NCI-H1417 treated with DMSO at 0.1 percent for 48 hours (cell line): ENCODE measurements at places on chromosomes 2 and 18.

GRCh38 chr2:8376603-8377410, 305.0 kb upstream of the ID2 start:
- no peak for DNase-seq

DNA sequence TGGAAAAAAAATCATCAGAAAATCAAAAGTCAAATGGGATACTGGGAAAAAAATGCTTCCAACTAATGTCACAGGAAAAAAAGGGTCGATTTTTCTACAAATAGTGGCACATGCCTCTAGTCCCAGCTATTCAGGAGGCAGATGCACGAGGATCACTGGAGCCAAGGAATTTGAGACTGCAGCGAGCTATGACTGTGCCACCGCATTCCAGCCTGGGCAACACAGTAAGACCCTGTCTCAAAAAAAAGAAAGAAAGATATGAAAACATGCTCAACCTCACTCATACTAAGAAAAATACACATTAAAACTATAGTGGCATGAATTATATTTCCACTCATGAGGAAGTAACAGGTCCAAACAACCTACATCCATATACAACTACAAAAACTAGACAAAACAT, 17.9 kb downstream of the MEMO1 start:
- no peak for DNase-seq

- DNase-seq = peak; percentile 60
Measured at GRCh38 chr18:49565612-49566011, 3.8 kb downstream of the LIPG start.

- no peak for DNase-seq
Measured at GRCh38 chr2:26475832-26476501, 2.0 kb downstream of the OTOF start.

GRCh38 chr2:37800176-37800858, 124.8 kb upstream of the RMDN2 start:
- no peak for DNase-seq

- no peak for DNase-seq
Measured at GRCh38 chr2:192373754-192374153, 179.0 kb upstream of the TMEFF2 start.

DNA sequence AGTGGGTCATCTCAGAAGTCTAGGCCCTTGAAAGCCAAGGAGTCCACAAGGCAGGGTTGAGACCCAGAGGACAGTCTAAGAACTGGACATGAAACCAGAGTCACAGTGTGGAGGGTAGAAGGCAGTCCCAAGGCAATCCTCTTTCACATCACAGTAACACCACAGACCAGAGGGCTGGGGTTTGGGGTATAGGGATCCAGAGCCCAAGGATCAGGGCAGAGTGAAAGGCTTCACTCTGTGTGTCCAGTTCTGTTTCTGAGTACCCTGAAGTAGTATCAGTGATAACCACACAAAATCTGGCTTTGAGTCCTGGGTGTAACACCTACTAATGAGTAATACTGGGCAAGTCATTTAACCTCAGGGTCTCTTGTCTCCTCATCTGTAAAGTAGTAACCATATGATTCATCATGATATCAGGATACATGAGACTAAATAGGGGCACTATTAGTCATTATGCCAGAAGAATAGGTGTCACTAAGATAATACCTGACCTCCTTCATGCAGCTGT, 91.0 kb downstream of the ICA1L start:
- DNase-seq = no peak

DNA sequence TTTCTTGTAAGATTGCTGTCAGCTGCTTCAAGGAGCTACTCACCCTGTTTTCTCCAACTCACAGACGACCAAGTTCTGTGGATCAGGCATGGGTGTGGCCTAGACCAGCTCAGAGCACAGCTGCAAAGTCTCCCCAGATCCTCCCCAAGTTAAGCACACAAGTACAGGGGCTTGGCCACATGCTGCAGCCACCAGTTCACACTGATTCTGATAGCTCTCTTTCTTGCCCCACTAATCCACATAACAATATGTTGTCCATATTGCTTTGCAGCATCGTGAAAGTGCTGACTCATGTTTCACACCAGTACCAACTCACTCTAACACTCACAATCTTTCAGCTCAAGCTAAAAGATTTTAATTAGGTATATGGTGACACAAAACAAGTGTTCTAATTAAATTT, 437.0 kb downstream of the PARD3B start:
- DNase-seq = no peak

DNA sequence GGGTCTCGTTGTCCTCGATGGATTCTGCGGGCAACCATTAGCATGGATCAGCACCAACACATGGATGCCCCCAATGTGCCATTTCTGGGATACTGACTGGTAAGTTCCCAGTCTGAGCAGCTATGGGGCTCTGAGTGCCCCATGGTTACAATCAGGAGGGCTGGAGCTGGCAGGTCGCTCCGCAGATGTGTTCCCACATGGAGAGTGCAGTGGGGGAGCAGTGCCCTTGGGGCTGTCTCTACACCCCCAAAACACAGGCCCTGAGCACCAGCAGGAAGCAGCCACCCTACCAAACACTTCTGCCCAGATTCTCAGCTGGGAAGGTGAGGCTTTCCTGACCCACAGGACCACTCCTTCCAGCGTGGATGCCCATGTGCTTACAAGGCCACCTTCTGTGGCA, 8.0 kb downstream of the NGEF start:
- no peak for DNase-seq

DNA sequence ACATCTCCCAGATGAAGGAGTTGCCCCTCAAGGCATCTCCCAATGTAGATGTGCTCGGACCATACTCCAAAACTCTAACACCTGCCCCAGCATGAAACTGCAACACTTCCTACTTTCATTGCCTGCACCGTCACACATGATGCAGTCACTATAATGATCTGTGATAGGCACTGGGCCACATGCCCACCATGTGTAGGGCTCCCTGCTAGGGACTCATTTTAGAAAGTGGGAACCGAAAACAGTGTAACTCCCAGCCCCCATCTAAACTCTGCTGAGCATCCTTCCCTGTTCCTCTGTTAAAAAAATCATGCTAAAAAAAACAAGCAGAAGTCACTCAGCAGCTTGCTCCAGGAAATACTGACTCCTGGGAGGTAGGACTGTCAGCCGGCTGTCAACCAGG, 496.1 kb upstream of the RAB6C start:
- no peak for DNase-seq

DNA sequence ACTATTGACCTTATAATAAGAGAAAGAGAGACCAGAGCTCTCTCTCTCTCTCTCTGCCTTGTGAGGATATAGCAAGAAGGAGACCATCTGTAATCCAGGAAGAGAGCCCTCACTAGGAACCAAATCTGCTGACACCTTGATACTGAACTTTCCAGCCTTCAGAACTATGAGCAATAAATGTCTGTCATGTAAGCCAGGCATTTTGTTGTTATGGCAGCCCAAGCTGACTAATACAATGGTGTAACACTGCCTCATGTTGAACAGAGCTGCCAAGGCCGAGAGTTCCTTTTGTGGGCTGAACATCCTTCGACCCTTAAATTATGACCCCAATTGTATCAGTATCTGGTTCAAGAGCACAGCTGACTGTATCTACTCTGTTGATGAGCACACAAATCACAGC, 108.0 kb downstream of the LRRC30 start:
- no peak for DNase-seq

- no peak for DNase-seq
Measured at GRCh38 chr2:150188177-150188576, 299.3 kb downstream of the RND3 start.

DNA sequence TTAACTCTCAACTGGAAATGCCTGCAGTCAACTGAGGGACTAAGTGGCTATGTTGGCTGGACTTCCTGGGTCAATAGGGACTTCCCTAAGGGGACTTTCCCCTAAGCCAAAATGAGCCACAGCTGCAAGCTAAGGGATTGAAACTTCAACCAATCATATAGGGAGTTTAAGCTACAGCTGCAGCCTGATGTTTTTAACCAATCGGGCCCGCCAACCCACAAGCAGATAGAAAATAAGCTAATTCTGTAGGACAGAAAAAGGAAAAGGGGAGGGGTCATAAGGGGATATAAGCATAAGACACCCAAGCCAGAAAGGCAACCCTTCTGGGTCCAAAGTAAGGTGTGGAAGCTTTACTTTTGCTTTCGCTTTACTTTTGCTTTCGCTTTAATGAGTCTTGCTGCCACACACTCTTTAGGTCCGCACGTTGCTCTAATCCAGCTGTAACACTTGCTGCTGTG, 927.5 kb downstream of the ERBB4 start:
- DNase-seq = no peak

DNA sequence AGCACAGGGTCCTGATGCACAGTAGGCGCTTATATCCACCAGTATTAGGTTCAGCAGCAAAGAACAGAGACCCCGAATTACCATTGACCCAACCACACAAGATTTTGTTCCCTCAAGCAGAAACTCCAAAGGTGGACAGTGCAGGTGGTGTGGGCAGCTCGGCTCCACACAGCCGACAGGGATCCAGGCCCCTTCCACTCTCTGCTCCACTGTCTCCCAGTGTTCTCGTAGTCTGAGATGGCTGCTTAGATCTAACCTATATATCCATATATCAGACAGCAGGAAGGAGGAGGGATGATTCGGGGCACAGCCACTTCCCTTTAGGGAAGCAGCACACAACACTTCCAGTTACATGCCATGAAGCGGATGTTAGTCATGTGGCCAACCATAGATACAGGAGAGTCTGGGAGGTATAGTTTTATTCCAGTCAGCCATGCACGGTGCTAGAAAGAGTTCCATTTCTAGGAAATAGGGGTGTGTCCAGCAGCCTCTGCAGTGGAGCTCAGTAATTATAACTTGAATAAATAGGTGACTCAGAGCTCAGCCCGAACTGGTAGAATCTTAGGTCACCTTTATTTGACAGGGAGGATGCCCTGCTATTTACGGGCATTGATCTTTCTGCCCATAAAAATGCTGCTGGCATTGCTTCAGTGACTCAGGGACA, 158.9 kb downstream of the TWIST2 start:
- no peak for DNase-seq

DNA sequence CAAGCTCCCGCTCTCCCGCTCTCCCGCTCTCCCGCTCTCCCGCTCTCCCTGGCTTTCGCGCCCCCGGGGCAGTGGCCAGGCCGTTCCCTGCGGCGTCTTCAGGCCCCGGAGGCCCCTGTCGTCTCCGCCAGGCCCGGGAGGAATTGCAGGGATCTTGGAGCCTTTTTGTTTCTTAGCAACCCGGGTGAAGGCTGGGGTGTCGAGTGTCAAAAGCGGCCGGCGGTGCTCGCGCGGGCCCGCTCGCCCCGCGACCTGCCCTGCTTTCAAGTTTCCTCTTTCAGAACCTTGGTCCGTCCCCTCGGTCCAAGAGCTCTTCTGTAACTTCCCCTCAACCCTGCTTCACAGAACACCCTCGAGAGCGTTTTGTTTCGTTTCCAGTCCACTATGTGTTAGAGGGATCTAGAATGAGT, 1.4 kb downstream of the RNF138 start:
- peak; percentile 12 for DNase-seq

DNA sequence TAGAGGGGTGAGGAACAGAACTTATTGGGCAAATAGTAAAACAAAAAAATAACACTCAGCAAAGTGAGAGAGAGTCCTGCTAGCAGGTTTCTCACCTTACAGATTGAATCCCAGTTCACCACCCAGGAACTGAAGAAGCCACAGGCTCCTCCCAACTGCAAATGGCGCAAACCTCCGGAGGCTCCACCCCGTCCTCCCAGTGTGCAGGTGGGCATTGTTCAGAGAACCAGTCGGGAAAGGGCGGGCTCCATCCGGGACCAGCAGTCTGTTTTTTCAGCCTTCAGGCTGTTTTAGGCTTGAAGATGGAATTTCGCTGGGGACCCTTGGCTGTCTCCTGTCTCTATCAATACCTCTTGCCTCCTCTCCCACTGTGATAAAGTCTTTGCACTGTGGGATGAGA, 317.5 kb downstream of the PARD3B start:
- DNase-seq = no peak

- DNase-seq = no peak
Measured at GRCh38 chr2:44570271-44570670, 208.5 kb downstream of the CAMKMT start.

DNA sequence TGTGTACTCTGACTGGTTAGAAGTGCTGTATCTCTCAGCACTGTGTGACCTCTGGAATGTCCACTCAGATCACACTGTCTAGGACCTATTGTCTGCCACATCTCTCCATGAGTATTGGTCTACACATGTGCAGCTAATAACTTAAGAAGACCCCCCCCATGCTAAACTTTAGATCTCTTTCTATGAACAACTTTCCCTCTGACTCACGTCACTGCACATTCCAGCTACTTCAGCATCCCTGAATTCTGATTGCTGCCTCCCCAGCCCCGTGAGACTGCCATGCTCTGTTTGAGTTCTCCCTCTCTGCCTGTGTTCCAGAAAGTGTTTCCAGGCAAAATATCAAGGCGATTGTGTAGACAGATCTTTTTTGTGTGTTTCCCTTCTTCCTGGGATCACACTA, 41.8 kb downstream of the RAPGEF4 start:
- no peak for DNase-seq

GRCh38 chr2:164538240-164538866, 82.9 kb downstream of the GRB14 start:
- no peak for DNase-seq

DNA sequence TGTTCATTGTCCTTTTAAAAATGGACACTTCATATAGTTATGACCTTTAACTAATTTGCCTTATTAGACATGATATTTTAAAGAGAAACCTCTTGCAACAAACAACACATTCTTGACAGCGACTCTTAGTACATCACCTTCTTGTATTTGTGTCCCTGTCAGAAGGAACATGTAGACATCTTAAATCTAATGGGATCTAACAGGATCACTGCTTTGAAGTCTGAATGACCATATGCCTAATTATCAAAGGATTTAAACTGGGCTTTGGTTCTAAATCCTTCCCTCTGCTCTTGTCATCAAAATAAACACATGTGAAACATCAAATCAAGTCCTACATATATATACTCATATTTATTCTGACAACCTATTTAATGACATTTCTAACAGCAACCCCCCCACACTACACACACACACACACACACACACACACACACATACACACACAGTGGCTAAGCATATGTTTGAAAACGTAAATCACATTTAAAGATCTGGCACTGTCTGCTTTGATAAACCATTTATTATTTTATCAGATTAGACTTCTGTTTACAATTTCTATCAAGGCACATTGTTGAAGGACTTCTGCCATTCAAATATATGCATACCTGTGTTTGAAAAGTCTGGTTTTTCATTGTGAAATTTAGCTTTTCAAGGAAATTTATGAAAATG, 4.2 kb downstream of the GALNT13 start:
- no peak for DNase-seq

- DNase-seq = no peak
Measured at GRCh38 chr18:79322441-79322840, 73.3 kb upstream of the NFATC1 start.

- DNase-seq = no peak
Measured at GRCh38 chr2:175180701-175181103, 808 bp downstream of the ATP5MC3 start.

- DNase-seq = no peak
Measured at GRCh38 chr18:22813648-22814328, 119.3 kb upstream of the RBBP8 start.

GRCh38 chr2:157836531-157836930, 39.6 kb downstream of the ACVR1 start:
- no peak for DNase-seq

GRCh38 chr2:143522699-143523098, 393.5 kb downstream of the ARHGAP15 start:
- no peak for DNase-seq

GRCh38 chr2:36469106-36469477, 113.5 kb downstream of the CRIM1 start:
- no peak for DNase-seq
